Cardiac ventricle fibroblast (primary cell): ENCODE measurements at places on chromosomes 1 and 21. TPM values are rescaled to one million over a fixed set of nuclear protein-coding genes. Genes with fewer than 3 reads are reported as not detected.

Gene TMEM82
- total RNA-seq, result not detected in 2 replicates

Gene ARHGAP29
- 40.2 and 45.8 TPM in 2 replicates for total RNA-seq

Gene DNAJC11
- 25.8 and 33.3 TPM in 2 replicates for total RNA-seq

Gene PLPPR5
- not detected in 2 replicates for total RNA-seq

Gene CDC20
- 5.3 and 6.1 TPM in 2 replicates for total RNA-seq

Gene GPR157
- 1.1 and 1.6 TPM in 2 replicates for total RNA-seq

Gene CENPF
- 3.5 and 6.6 TPM in 2 replicates for total RNA-seq

Gene SH2D5
- 0.25 and 0.59 TPM in 2 replicates for total RNA-seq

Gene SIK1
- 3.4 and 6.2 TPM in 2 replicates for total RNA-seq

Gene CELF3
- not detected in 2 replicates for total RNA-seq

Gene LCE2D
- total RNA-seq, result not detected in 2 replicates

Gene RHBDL2
- total RNA-seq, result not detected in 2 replicates

Gene NBPF11
- total RNA-seq, result 2.4 and 4.3 TPM in 2 replicates

Gene DISP3
- 0.05 and 0.12 TPM in 2 replicates for total RNA-seq

Gene DMBX1
- not detected in 2 replicates for total RNA-seq

Gene QSOX1
- 282 and 307 TPM in 2 replicates for total RNA-seq

Gene CNTN2
- total RNA-seq, result not detected in 2 replicates

Gene OR2L3
- not detected in 2 replicates for total RNA-seq

Gene CFAP74
- total RNA-seq, result not detected in 2 replicates

Gene NTNG1
- total RNA-seq, result 0.12 TPM in 1 of 2 replicates, not detected in the other

Gene PTGER3
- total RNA-seq, result not detected in 2 replicates

Gene RGS4
- 421 TPM in 2 replicates for total RNA-seq

Gene C21orf91
- 3.7 and 4.1 TPM in 2 replicates for total RNA-seq

Gene RGS13
- not detected in 2 replicates for total RNA-seq

Gene CCDC30
- 0.49 and 0.81 TPM in 2 replicates for total RNA-seq

Gene KRTAP19-3
- not detected in 2 replicates for total RNA-seq

Gene HMCN1
- total RNA-seq, result 157 and 161 TPM in 2 replicates

Gene GPATCH2
- total RNA-seq, result 7.2 and 7.6 TPM in 2 replicates

Gene S100A14
- not detected in 2 replicates for total RNA-seq

Gene ASCL5
- 0.34 TPM in 1 of 2 replicates, not detected in the other for total RNA-seq

Gene HSPA6
- total RNA-seq, result 0.05 TPM in 1 of 2 replicates, not detected in the other

Gene GPR89B
- total RNA-seq, result 6.9 and 10.5 TPM in 2 replicates

Gene SLC9C2
- not detected in 2 replicates for total RNA-seq

Gene NPL
- 2.4 and 2.6 TPM in 2 replicates for total RNA-seq

Gene OR2G6
- not detected in 2 replicates for total RNA-seq

Gene MIXL1
- not detected in 2 replicates for total RNA-seq

Gene LRRC8B
- 3.2 and 4.9 TPM in 2 replicates for total RNA-seq

Gene HOOK1
- total RNA-seq, result under 0.01 TPM in 1 of 2 replicates, not detected in the other

Gene S100A7
- not detected in 2 replicates for total RNA-seq

Gene SPATA45
- not detected in 2 replicates for total RNA-seq

Gene TSSK3
- not detected in 2 replicates for total RNA-seq

Gene GJA8
- not detected in 2 replicates for total RNA-seq

Gene TCHHL1
- total RNA-seq, result not detected in 2 replicates

Gene KRTAP21-2
- not detected in 2 replicates for total RNA-seq

Gene MYOG
- total RNA-seq, result not detected in 2 replicates

Gene GUCA2B
- not detected in 2 replicates for total RNA-seq

Gene A3GALT2
- not detected in 2 replicates for total RNA-seq

Gene CFAP141
- total RNA-seq, result not detected in 2 replicates

Gene ADGRB2
- 6.9 and 10.5 TPM in 2 replicates for total RNA-seq

Gene ALX3
- not detected in 2 replicates for total RNA-seq
